ENCODE measurements at places on chromosomes 16 and 17.

GRCh38 chr17:1940810-1941185, 84.3 kb downstream of the RTN4RL1 start:
- no peak for DNase-seq

DNA sequence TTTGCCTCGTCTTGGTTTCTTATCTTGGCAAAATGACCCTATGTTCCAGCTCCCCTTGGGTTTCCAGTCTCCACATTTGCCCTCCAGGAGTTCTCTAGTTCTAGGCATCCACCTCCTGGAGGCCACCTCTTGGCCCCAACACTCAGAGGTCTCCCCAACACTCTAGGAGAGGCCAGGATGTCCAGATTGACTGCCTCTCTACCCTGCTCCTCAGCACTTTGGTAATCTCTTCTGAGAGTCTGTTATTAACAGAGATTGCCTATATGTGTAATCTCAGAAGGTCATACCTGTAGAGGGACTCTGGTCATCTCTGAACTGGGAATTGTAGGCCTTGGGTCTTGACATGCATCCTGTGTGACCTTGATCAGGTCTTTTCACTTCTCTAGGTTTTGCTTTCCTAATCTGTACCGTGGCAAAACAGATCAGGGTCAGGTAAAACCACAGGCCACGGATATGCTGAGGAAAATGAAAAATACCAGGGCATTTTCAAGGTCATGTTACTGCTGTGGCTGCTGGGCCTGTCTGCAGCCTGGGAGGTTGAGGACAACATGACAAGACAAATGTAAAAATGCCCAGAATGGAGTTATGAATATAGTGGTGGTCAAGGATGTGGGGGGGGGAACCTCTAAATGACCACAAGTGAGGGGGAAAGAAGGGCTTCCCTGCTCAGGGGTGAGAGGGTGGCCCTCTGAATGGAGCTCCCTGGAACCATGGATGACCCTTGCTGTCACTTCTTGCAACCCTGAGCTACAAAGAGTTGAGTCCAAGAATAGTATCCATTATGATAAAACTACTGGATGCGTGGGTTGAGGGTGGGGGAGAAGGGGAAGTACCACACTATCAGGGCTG, 5.0 kb upstream of the CCL4L2 start:
- peak; percentile 83 for DNase-seq

- DNase-seq = peak; percentile 34
Observed at GRCh38 chr17:72365857-72366414, 245.1 kb downstream of the SOX9 start.

- DNase-seq = no peak
Observed at GRCh38 chr17:11388054-11388453, 147.0 kb downstream of the SHISA6 start.

GRCh38 chr16:47581114-47581513, 120.0 kb downstream of the PHKB start:
- no peak for DNase-seq

GRCh38 chr16:85990861-85991301, 91.9 kb downstream of the IRF8 start:
- DNase-seq = peak; percentile 88

All from GM12865 (cell line).